ENCODE measurements at places on chromosomes 11 and 22. TPM values are rescaled to one million over a fixed set of nuclear protein-coding genes. Genes with fewer than 3 reads are reported as not detected.

The ADAMTS15 gene
- total RNA-seq: 5.1 TPM

The CECR2 gene
- 1.1 TPM for total RNA-seq

The SCGB2A2 gene
- total RNA-seq: not detected

The RAB36 gene
- total RNA-seq: 3.7 TPM

The IL17REL gene
- total RNA-seq: 1.9 TPM

The CFAP300 gene
- total RNA-seq: not detected

DNA sequence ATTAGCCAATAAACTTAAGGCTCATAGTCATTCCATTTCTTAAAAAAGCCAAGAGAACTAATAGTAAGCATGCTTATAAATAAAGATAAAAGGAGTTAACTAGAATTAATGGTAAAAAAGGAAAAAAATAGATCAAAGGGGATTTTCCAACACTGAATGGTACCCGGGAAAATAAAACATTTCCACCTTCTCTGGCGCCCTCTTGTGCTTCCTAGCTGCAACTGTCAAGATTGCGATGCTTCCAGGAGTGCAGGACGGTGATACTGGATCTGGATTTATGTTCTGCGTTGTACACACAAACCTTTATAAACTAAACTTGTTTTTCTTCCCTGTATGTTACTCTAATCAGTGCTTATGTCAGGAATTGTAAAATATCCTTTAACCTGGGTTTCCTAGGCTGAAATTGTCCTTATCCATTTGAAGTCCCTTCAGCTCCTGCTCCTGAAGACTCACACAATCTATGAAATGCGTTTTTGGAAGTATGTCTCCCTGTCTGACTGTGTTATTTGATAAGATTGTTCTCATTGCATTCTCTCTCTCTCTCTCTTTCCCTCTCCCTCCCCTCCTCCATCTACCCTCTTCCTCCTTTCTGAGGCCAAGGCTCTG, 9.6 kb upstream of the HTATIP2 start:
- no peak for DNase-seq

DNA sequence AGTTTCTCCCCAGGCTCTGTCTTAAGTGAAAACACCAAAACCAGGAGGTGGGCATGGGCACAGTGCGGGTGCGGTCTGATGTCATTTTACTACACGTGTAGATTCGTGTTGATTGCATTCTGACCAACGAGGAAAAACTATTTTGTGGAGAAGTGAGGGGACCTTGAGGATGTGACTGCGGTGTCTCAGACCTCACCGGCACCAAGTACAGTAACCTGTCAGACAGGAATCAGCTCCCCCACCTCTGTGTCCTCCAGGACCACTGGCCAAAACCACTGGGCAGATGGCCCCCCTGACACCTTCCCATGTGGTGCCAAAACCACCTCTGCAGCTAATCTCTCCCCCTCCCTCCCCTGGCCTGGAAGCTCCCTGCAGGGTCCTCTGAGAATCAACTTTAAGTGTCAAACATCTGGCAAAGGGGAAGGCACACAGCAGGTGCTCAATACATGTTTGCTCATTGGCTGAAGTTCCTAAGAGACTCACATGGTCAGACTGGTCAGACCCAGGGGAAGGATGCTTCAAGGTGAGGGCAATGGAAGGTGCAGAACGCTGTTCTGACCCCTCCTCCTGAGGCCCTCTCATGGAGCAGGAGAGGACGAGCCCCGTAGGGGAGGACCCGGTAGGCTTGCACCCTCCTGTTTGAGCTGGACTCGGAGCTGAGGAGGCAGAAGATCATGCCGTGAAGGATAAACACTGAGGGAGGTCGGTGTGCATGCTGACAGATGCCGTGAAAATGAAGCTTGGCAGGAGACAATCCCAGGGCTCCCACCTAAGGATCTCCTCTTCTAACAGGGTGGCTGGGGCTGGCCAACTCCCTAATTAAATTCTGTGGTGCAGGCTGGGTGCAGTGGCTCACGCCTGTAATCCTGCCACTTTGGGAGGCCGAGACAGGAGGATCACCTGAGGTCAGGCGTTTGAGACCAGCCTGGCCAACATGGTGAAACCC, 129.9 kb downstream of the MPPED1 start:
- no peak for DNase-seq

GRCh38 chr11:92875473-92875872, 94.0 kb upstream of the MTNR1B start:
- no peak for DNase-seq

DNA sequence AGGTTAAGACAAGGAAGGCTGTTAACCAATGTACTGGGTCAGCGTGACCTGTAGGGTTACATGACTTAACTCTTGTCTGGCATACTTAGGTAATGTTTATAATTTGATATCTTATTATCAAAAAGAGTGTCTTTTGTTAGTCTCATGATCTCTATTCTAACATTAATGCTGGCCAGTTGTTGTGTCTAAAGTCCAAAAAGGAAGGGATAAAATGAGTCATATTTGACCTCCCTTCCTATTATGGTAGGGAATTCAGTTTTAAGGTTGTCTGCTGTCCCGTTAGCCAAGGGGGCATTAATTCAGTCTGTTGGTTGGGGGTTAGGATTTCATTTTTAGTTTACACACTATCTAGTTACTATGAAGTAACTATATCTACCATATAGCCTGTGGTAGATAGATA, 364.0 kb downstream of the GRM5 start:
- no peak for DNase-seq

GRCh38 chr11:62593434-62594044, 2.2 kb upstream of the TUT1 start:
- peak; percentile 92 for DNase-seq

- DNase-seq: peak; percentile 93
These were observed 2.3 kb downstream of the IRF7 start for GRCh38 chr11:613369-613968.

DNA sequence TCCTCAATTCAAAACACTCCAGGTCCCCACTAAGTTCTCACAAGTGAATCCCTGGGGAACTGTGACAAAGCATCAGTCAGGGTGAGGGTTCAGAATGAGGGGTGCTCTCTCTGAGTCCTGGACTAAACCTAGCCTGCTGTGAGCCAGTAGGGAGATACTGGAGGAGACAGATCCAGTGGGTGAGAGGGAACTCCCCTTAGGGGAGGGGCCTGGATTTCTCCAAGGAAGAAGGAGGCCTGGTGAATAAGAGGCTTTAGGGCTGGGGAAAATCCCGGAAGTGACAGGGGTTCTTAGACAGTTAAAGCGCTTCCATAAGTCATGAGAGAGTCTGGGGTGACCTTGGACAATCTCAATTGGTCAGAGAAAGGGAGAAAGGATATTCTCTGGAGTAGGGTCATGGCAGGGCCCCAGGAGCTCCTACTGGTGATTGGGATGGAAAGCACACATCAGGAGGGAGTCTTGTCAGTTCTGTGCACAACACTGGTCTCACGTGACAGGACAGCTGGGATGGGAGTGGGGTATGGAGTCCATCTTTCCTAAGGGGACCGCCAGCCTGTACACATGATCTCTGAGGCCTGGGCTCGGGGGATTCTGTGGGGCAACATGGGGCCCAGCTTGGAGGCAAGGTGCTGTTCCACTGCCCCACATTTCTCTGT, 1.5 kb downstream of the TBC1D10A start:
- DNase-seq: no peak

- DNase-seq: peak; percentile 71
These were observed 25.0 kb upstream of the MGAT3 start for GRCh38 chr22:39431821-39432251.

DNA sequence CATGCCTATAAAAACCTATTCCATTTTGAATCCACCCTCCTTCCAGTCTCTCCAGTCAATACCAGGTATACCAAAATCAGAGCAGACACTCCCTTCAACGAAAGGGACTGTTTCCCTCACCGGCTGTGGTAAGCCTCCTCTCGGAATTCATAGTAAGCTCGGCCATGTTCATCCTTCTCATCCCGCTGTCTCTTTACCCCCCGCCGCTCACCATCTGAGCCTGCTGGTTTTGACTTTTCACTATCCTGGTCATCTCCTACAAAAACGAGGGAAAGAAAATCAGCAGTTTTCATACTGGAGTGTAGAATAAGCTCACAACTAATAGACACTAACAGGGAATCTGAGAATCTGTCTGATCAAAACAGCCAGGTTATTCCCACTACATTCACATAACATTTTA, 3.1 kb downstream of the HNRNPUL2 start:
- DNase-seq: no peak

GRCh38 chr11:59416613-59417012, 9.6 kb downstream of the OR5A2 start:
- no peak for DNase-seq

- DNase-seq: no peak
These were observed 26.0 kb upstream of the LRRC10B start for GRCh38 chr11:61482513-61482912.

GRCh38 chr11:129119036-129119435, 73.1 kb downstream of the ARHGAP32 start:
- no peak for DNase-seq

DNA sequence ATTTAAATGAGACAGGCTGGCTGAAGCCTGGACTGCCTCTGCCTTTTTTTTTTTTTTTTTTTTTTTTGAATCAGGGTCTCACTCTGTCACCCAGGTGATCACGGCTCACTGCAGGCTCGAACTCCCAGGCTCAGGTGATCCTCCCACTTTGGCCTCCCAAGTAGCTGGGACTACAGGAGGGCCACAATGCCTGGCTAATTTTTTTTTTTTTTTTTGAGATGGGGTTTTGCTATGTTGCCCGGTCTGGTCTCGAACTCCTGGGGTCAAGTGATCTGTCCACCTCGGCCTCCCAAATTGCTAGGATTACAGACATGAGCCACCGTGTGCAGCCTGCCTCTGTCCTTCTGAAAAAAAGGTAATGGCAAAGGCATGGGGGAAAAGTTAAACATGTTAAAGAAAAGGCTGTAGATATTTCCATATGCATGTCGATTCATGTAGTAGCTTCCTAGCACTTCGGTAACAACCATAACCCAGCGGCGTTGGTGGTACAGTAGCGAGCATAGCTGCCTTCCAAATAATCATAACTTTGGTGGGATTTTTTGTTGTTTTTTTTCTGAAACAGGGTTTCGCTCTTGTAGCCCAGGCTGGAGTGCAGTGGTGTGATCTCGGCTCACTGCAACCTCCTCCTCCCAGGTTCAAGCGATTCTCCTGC, 48.8 kb downstream of the MCHR1 start:
- DNase-seq: no peak

DNA sequence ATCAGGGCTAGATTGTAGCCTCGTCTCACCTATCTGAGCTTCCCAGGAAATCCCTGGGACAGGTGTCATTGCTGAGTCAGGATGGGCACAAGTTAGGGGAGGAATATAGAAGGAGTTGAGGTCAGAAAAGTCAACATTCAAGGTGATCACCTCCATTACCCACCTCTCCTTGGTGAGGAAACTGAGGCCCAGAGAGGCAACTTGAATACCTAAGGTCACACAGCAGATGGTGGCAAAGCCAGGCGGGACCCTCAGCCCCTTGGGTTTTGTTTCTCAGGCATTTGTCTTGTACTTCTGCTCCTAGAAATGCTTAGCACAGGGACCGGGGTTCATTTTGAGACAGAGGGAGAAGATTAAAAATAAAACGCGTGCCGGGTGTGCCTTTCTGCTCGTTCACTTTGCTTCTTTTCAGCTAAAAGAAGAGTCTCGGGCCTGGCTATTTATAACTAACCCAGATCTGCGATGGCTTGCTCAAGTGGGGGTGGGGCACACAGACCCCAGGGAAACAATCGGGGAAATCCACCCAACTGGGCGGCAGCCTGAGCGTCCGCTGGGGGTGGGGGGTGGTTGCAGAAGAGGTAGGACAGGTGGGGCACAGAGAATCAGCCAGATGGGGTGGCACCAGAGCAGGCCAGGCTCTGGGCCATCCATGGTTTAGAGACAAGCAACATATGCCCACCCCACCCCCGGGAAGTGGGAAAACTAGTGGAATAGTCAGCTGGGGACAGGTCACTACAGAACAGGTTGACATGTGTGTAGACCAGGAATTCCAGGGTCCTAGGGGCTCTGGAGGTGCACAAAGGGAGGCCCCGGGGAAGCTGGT, 3.9 kb upstream of the GNAZ start:
- DNase-seq: peak; percentile 41

GRCh38 chr22:36769541-36770512, 6.1 kb downstream of the IFT27 start:
- peak; percentile 12 for DNase-seq

GRCh38 chr11:77196961-77197360, 68.9 kb downstream of the MYO7A start:
- DNase-seq: peak; percentile 45

Measured in spleen (tissue), 13 donors.